Activated CD4-positive, alpha-beta T cell treated with anti-CD3 and anti-CD28 coated beads, Interleukin-2, amount 50 U/mL, for 48 hours (primary cell): ENCODE measurements at places on chromosomes 12 and 14.
A peak's percentile ranks its signal among the peaks of the same experiment; 100 is the strongest.

DNA sequence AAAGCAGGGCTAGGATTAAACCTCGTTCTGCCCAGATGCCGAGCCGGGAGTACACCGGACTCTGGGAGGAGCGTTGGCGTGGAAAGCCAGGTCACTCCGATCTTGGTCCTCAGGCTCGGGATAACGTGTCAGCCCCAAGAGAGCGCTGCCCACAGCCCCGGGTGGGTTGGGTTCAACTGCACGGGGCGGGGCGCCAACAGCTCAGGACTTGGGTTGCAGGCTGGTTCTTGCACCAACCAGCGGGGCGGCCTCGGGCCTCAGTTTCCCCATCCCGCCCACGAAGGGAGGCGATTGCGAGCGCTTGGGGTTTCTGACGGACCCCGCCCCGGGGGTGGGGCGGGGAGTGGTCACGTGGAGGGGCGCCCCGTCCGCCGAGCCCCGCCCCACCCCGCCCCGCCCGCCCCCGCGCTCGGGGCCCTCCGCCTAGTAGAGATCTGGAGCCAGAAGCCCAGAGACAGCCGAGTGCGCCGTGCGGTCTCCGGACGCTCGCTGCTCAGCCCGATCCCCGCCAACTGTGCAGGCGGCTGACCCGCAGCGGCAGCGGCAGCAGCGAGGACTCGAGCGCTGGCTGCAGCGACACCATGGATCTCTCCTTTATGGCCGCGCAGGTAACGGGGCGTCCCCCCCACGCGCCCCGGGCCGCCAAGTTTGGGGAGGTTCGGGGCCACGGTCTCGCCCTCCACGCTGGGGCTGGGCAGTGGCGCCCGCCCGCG, at the start of gene C14orf132:
C14orf132 (plus strand) TSS at position 443 of the 713 bp plus-strand sequence; CDS start at position 582, 139 bp downstream.
- peak; percentile 74 for DNase-seq

DNA sequence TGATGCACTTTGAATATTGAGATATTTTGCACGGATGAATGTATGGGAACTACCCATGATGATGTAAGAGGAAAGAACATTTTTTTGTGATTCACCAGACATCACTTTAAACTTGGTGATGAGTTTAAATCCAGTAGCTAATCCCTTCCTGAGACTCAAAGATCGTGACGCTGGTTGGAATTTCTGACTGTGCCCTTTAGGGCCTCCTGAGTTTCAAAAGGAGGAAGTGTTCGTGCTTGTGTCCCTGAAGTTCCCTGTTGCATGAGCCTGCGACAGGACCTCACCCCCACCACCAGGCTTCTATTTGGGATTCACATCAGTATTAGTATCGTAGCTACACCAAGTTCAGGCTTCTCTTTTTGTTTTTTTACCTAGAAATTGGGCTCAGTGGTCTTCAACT, 18.6 kb upstream of the RIN3 start:
- DNase-seq: no peak

GRCh38 chr14:71228711-71229110, 321.5 kb downstream of the PCNX1 start:
- DNase-seq: no peak

- no peak for DNase-seq
These were observed 156.3 kb upstream of the TMTC2 start for GRCh38 chr12:82530394-82530793.

DNA sequence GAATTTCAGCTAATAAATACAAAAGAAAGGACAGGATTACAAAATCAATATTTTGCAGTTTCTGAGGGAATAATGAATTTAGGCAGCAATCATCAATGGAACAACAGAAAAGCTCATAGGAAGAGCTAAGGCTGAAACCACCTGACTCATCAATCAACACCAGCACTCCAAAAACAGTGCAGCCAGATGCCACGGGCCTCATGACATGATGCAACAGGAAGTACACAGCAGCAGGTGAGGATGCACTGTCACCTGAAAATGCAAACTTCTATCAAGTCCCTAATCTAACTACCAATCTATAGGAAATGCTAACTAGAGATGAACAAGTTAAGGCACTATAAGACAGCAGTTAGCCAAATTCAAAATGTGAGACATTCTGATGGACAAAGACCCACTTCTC, 21.7 kb downstream of the GNS start:
- DNase-seq: peak; percentile 11

DNA sequence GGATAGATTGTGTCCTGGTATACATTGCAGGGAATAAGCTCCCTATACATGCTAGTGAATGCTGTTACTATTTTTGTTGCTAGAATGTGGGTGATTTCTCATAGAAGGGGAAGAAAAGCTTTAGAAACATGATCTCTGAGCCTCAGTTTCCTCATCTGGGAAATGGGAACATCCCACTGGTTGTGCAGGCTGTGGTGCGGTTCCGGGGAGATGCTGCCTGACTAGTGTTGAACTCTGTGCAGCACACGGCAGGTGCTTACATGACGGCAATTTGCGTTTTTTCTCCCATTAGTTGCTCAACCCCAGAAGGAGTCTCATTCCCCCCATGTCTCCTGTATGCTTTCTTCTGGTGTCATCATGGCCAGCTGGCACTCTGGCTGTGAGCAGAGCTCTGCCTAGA, 32.9 kb downstream of the FOXN4 start:
- DNase-seq: no peak

- DNase-seq: no peak
These were observed 1.5 kb downstream of the FLVCR2 start for GRCh38 chr14:75579882-75580281.

DNA sequence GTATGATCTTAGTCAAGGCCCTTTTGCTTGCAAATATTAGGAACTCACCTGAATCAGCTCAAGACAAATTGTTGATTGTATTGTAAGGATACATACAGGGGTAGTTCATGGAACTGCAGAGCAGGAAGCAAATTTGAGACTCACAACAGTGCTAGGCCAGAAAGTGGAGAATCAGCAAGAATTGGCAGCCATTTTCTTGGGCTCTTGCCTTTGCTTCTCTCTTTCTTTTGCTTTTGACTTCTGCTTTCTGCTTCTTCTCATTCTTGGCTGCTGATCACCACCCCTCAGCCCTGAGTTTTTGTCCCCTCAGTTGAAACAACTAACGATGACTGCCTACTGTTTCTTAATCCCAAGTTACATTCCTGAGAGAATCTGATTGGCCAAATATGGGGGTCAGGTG, 34.8 kb downstream of the KCNK13 start:
- DNase-seq: no peak

- no peak for DNase-seq
These were observed 8.3 kb downstream of the ADCK1 start for GRCh38 chr14:77808250-77808649.

DNA sequence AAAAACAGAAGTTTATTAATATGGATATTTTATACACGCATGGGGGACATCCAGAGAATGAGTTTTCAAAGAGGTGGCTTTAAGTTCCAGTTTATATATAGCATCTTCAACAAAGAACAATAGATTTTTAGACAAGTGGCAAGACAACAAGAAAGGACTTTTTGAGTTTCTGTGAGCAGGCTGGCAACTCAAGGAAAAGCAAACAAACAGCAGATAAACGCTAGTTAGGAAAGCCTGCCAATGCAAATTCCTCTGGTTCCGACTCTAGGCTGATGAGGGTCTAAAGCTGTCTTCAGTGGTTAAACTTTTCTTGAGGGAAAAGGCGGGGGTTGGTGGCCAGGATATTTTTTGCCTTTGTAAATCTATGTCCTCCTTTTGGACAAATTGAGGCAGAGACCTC, 78.4 kb upstream of the EEA1 start:
- DNase-seq: no peak

DNA sequence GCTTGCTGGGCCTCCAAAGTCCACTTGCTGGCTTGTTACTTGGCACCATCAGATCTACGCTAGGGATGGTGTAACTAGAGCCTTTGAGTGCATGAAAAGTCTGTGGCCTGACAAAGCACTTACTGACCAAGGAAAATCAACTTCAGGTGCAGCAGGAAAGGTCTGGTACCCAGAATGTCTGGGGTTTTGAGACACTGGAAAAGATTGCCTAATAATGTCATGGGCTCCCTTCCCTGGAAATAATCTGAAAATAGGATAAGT, 106.7 kb downstream of the ZFP36L1 start:
- no peak for DNase-seq

- DNase-seq: no peak
These were observed 88.3 kb downstream of the BCL11B start for GRCh38 chr14:99183716-99184115.

DNA sequence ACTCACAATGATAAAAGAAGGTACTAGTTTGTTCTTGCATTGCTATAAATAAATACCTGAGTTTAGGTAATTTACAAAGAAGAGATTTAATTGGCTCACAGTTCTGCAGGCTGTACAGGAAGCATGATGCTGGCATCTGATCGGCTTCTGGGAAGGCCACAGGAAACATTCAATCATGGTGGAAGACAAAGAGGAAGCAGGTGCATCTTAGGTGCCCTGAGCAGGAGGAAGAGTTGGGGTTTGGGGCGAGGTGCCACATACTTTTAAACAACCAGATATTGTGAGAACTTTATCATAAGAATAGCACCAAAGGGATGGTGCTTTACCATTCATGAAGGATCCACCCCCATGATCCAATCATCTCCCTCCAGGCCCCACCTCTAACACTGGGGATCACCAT, 752.6 kb upstream of the FLRT2 start:
- DNase-seq: no peak

- DNase-seq: no peak
These were observed 46.9 kb downstream of the COCH start for GRCh38 chr14:30921305-30921704.

- DNase-seq: no peak
These were observed 87.6 kb downstream of the SLC15A5 start for GRCh38 chr12:16189849-16190248.

DNA sequence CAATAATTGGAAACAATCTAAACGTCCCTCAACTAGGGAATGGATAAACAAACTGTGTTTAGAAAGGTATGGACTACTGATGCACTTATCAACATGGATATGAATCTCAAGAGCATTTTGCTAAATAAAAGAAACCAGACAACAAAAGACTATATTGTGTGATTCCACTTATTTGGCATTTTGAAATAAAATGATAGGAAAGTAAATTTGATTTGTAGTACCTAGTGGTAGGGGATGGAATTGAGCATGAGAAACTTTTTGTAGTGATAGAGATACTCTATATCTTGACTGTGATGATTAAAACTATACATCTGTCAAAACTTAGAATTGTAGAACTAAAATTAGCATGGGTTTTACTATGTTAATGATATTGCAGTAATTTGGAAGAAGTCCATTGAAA, 87.1 kb downstream of the ARID2 start:
- DNase-seq: no peak

DNA sequence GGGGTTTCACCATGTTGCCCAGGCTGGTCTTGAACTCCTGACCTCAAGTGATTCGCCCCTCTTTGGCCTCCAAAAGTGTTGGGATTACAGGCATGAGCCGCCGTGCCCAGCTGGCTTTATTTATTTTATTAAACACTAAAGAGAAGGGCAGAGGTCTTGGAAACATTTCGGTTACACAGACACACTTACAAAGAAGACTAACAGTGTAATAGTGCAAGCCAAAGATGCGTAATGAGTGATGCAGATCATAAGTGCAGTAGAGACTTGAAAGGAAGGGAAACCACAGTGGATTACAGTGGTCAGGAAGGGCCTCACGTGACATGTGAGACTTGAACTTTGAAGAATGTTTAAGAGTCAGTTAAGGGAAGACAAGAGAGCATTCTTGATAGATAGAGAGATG, 33.9 kb upstream of the CDK17 start:
- peak; percentile 52 for DNase-seq

DNA sequence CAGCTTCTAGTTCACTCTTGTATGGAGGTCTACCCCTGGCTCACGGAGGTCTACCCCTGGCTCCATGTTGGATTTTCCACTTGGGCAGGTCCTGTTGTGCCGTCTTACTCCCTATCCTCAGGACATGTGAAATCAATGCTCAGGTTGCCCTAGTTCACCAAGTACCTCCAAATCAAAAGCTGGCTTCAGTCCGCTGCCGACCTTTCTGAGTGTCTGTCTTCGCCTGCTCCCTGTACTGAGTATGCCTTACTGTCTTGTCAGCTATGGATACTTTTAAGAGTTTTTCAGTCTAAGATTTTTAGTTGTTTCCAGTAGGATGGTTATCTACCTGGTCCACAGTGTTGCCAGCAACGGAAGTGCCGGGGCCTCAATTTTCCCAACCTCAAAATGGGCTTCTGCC, 40.1 kb upstream of the BCL11B start:
- no peak for DNase-seq

- peak; percentile 75 for DNase-seq
These were observed at the start of gene RERG for GRCh38 chr12:15220915-15221885. Gene RERG (minus strand): TSS chr12:15221417. CDS start chr12:15217489, 3,928 bp downstream.

DNA sequence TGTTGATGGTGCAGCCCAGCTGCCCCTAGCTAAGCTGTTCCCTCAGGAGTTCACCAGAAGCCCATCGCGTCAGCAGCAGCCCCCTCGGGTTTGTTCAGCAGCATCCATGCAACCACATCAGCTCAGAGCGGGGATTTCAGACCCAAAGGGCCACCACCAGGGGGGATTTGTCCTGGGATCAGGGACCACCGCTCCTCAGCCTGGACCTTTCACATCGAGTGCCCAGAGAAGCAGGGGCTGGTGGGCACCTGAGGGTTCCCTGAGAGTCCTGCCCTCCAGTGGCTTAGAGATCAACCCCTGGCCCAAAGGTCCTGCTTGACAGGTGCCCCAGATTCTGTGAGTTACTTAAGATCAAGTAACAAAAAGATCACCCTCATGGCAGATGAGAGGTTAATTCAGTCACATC, 65.9 kb upstream of the C14orf180 start:
- no peak for DNase-seq

GRCh38 chr12:75457191-75457590, 23.4 kb upstream of the GLIPR1 start:
- DNase-seq: no peak

- no peak for DNase-seq
These were observed 848 bp upstream of the CPNE6 start for GRCh38 chr14:24070285-24071143.

- DNase-seq: no peak
These were observed 36.3 kb downstream of the PRKAB1 start for GRCh38 chr12:119704065-119704747.

DNA sequence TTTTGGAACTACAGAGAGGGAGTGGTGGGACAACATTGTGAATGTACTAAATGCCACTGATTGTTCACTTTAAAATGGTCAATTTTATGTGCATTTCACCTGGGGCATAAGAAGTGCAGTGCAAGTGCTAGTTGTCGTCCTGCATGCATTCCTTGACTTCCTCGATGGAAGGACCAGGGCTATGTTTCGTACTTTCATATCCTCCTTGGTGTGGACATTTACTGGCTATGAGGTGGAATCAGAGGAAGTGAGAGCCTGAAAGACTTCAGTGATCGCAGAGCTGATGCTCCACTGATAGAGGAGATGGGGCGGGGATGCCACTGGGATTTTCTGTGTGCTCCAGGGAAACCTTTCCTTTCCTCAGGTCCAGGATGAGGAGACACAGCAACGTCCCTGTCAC, 54.1 kb upstream of the DDX11 start:
- DNase-seq: no peak

DNA sequence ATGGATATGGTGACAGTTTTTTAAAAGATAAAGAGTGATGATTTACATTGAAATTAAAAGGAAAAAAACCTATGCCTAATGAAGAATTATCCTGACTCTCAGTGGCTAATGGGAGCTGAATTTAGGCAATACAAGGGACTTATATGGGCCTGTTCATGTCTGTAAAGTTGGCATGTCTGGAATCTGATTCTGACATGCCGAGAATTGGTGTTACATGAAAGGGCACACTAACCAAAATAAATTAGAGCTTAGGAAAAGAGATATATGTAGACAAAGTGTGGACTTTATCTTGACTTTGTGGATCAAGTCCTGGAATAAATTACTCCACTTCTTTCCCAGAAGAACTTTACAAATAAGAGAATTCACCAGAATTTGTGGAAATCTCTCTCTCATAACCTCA, 1.1 kb downstream of the TDG start:
- no peak for DNase-seq

- no peak for DNase-seq
These were observed 29.3 kb downstream of the ZCRB1 start for GRCh38 chr12:42296503-42297109.
